Thoracic aorta (tissue), 2 donors: ENCODE measurements at places on chromosomes 11 and 22.

- no peak for DNase-seq
Observed at GRCh38 chr11:12918667-12919066, 90.4 kb upstream of the RASSF10 start.

DNA sequence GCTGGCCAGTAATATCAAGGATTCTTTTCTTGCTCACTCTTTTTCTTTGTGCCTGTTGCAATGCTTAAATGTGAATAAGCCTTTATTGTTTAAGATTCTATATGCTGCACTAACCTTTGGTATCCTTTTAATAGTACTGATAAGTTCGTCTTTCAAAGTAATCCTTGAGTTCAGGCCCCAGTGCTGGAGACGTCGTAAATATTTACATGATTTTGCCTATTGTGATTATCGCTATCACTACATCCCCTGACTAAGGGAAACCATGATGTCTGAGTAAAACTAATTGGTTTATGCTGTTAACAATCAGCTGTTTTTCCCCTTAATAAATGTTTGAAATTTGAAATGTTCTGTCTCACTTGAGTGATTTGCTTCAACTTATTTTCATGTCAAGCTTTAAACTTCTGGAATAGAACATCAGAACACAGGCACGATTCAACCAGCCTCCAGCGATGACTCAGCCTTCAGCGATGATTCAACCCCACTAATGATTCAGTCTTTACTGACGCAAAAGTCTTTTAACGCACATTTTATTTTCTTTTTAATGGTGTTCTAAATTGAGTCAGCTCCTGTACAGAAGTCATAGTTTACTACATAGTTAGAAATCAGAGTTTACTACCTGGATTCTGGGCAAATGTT lies 3.9 kb downstream of the HTATIP2 start:
- DNase-seq = no peak

DNA sequence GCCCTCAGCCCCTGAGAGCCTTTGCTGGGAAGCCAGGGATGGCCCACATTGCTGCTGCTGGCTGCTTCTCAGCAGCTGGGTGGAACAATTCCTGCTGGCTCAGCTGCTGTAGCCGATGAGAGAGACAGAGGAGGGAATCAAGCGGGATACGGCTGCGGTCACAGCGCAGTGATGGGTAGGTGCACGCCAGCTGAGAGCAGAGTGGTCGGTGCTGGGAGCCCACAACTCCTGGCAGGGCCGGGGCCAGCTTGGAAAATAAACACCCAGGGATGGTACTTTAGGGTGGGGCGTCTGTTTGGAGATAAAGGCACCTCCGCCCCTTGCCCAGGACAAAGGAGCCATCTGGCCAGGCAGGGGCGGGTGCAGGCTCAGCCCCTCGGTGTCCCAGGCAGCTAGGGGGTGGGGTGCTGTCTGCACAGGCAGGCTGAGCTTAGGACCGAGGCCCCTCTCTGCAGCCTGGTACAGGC lies 480.5 kb downstream of the MIAT start:
- no peak for DNase-seq

- no peak for DNase-seq
Observed at GRCh38 chr11:2149864-2150847, 10.9 kb downstream of the INS start.

DNA sequence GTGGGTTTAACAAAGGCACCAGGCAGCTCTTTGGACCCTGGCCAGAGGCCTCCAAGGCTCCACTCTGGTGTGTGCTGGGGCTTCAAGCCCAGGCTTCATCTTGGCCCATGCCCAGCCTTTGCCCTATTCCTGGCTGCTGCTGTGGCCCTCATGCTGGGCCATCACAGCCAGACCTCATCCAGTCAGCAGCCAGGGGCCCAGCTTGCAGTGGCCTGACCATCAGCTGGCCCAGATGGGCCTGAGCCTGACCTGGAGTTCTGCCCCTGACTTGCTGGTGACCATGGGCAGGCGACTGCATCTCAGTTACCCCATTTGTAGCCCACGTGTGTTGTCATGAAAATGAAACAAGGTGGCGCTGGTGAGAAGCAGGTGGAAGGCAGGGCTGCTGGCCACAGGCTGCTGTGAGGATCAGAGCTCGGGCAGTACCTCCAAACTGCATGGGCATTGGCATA lies 76.1 kb downstream of the MED15 start:
- no peak for DNase-seq

- no peak for DNase-seq
Observed at GRCh38 chr11:2651826-2652271, 47.9 kb downstream of the KCNQ1OT1 start.
